Inflammatory macrophage (primary cell): ENCODE measurements at places on chromosomes 13 and 19.

DNA sequence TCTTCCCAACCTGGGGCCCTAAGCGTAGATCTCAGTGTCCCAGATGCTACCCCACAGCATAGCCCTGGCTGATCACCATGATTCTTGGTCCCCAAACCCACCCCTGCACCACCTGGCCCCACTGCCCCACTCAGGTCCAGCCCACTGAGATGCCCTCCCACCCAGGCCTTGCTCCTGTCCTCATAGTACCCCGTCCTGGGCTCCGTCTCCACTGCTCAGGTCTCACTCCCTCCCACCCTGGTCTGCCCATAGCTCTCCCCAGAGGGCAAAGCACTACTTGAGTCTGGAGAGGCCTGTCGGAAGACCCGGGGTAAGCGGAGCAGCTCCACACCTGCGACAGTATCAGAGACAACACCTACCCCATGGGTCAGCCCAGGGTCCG lies 35.8 kb upstream of the ISYNA1 start:
- no peak for DNase-seq

DNA sequence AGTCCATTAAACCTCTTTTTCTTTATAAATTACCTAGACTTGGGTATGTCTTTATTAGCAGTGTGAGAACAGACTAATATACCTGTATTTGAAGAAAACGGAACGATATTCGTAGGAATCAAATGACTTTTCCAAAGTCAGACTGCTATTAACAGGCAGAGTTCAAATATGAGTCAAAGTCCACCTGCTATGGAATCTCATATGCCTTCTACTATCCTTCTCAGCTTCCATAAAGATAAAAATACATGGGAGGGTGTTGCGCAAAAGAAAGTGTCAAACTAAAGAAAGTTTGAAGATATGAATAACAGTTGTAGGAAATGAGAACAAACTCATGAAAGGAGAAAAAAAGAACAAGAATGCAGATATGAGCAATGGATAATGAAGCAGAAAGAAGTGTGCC lies 704.6 kb downstream of the EFNB2 start:
- no peak for DNase-seq

- no peak for DNase-seq
Measured at GRCh38 chr13:99689955-99690354, 188.7 kb downstream of the TM9SF2 start.

GRCh38 chr13:26677156-26677555 lies 83.4 kb downstream of the GPR12 start:
- peak; percentile 49 for DNase-seq

DNA sequence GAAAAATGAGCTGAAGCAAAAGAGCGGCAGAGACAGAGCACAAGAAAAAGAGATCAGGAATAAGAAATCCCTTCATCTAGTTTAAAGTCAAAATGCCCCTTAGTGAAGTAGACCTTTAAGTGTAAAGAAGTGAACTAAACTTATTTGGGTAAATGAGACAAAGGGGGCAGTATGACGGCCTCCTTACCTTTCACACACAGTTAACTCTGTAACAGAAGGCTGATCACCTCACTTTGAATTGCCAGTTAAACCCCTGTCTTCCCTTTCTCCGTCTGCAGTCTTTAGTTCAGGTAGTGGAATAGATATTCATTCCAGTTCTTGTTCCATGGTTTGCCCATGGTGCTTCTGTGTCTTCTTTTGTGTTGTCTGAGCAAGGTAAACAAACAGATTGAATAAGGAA lies 1029.8 kb downstream of the DIAPH3 start:
- no peak for DNase-seq

DNA sequence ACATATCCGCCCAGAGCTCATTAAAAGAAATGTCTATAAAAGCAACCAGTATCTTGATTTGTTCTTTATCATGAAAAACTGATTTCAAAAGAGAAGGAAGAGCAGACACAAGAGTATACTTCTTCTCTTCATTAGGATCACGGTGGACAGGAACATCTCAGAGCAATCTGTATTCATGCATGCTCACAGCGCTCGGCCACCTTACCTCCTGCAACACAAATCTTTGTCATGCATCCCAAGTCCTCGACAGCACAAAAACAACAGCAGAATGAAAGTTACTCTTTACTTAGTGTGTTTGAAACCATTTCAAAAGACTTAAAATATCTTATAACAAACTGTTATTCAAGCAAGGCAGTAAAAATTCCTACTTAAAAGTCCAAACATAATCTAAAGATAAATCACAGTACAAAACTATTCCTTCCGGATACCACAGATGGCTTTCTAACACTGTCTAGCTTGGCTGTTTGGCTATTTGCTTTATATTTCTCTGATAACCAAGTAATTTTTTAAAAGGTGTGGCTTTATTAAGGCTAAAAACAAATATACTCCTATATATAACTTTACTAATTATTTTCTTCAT lies 174.5 kb downstream of the TBC1D4 start:
- DNase-seq, result no peak

GRCh38 chr13:101449790-101450748 lies 2.4 kb upstream of the ITGBL1 start:
- DNase-seq, result no peak

GRCh38 chr13:29532116-29532515 lies 63.4 kb downstream of the SLC7A1 start:
- DNase-seq, result no peak

DNA sequence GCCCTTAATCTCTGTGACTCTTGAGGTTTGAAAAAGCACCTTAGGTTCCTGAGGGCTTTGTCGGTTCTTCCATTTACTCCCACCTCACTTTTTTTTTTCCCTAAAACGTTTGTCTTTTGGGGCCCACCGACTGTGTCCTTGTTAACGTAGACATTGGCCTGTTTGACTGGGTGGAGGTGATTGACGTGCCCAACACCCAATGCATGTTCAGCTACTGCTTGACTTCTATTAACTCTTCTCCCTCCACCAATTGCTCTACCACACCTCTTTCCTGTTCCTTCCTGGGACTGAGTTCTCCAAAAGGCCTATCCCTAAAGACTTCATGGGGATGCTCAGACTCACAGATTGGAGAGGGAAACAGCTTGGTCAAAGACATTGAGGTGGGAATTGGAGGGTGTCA lies 17.3 kb downstream of the CKM start:
- DNase-seq, result no peak

GRCh38 chr19:13959141-13959961 lies 7.0 kb downstream of the DCAF15 start:
- no peak for DNase-seq

DNA sequence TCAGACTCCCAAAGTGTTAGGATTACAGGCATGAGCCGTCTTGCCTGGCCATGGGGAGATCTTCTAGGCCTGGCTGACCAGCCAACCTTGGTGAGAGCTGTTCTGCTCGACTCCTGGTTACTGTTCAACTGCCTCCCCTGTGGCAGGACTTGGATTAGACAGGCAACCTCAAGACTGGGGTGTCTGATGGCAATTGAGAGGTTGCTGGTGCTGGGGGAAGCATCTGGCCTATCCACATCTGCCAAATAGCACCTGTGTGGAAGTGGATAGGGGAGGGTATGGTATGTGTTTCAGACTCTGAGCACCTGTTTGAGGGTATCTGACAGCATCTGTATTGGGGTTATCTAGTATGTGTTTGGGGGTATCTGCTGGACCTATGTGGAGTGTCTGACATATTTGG lies 44.7 kb downstream of the ARHGEF18 start:
- DNase-seq, result no peak

DNA sequence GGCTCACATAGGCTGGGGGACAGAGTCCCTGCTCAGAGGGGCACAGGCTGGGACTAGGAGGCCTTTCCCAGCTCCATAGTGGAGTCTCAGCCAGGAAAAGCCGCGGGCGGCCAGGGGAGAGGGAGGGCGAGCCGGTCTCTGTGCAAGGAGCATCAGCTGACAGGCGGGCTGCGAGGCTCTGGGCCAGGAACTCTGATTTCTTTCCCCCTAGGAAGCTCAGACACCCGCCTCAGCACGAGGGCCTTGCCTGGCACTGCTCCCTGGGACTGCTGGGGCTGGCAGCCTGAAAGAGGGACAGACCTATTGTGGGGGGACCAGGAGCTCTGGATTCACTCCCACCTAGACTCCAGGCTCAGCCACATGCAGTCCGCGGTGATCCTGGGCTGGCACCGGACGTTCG lies 2.2 kb upstream of the PLK5 start:
- no peak for DNase-seq

GRCh38 chr13:79508224-79508961 lies 27.4 kb downstream of the NDFIP2 start:
- DNase-seq, result no peak
